ENCODE measurements at places on chromosomes 2 and 18. TPM values are rescaled to one million over a fixed set of nuclear protein-coding genes. Genes with fewer than 3 reads are reported as not detected.

GRCh38 chr18:6564950-6565814 is 150.5 kb upstream of the L3MBTL4 start:
- no peaks in the 10 kb centered on the region for H3K36me3 ChIP-seq
- no peaks in the 10 kb centered on the region for H3K27me3 ChIP-seq
- no peak for DNase-seq
- no peak overlapping the region for H3K27ac ChIP-seq
- H3K4me3 ChIP-seq, result no peak overlapping the region

- H3K27me3 ChIP-seq, result no peaks in the 10 kb centered on the region
- H3K36me3 ChIP-seq, result peaks cover 10% of the 10 kb centered on the region
- H3K27ac ChIP-seq, result peak overlapping the region; percentile 21
Measured at GRCh38 chr2:20682167-20682920, 15.4 kb downstream of the GDF7 start.

- H3K36me3 ChIP-seq, result no peaks in the 10 kb centered on the region
- no peaks in the 10 kb centered on the region for H3K4me1 ChIP-seq
- DNase-seq, result no peak
- H3K27me3 ChIP-seq, result no peaks in the 10 kb centered on the region
- H3K27ac ChIP-seq, result no peak overlapping the region
- no peak overlapping the region for H3K4me3 ChIP-seq
Measured at GRCh38 chr2:41544709-41545108, 503.1 kb upstream of the PKDCC start.

The CRIM1 gene
- total RNA-seq, result 6.6 TPM

The SOWAHC gene
- total RNA-seq, result 1.1 TPM

The ARL4C gene
- 449 TPM for total RNA-seq

The CNRIP1 gene
- not detected for total RNA-seq

Measured in activated CD4-positive, alpha-beta memory T cell treated with anti-CD3 and anti-CD28 coated beads, Interleukin-2, amount 10 ng/mL, durations not matched to agents 7 days and 5 days (primary cell).